ENCODE measurements at places on chromosomes 2 and 18. TPM values are rescaled to one million over a fixed set of nuclear protein-coding genes. Genes with fewer than 3 reads are reported as not detected.

KHK gene
- 1.7 TPM for total RNA-seq

DNA sequence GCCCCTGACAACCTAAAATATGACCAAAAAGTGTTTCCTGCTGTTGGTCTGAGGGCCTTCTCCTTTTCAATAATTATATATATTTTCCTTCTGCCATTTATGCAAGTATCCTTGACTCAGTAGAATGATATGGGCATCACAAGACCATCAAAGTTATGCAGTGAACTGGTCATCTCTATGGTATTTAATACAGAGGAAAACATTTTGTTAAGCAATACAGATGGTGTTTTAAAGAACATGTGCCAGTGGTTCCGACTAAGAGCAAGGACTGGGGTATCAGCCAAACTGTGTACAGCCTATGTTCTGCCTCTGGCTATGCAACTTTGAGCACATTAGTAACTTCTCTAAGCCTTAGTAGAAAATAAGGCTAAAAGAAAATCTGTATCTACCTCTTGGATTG is 179.0 kb downstream of the TRABD2A start:
- peak; percentile 94 for DNase-seq

C2orf66 gene
- not detected for total RNA-seq

FSIP2 gene
- 1.6 TPM for total RNA-seq

GRCh38 chr2:206423147-206423546 is 20.2 kb upstream of the ADAM23 start:
- peak; percentile 22 for DNase-seq

GRCh38 chr2:47039913-47040562 is 115.1 kb downstream of the STPG4 start:
- DNase-seq, result no peak

GRCh38 chr2:113175736-113176695 is 2.2 kb downstream of the PSD4 start:
- no peak for DNase-seq

PDCD1 gene
- not detected for total RNA-seq

- DNase-seq, result no peak
These were observed 196.7 kb downstream of the SH3BP4 start for GRCh38 chr2:235148201-235149170.

GRCh38 chr2:132037527-132038178 is 124.1 kb downstream of the ANKRD30BL start:
- DNase-seq, result no peak
